D341Med (cell line): ENCODE measurements at places on chromosomes 5 and 9.
A peak's percentile ranks its signal among the peaks of the same experiment; 100 is the strongest.

- no peak for DNase-seq
These were observed 431.7 kb upstream of the CTNND2 start for GRCh38 chr5:12335938-12336337.

GRCh38 chr5:141947316-141947715 lies 10.7 kb downstream of the PCDH12 start:
- DNase-seq, result no peak

DNA sequence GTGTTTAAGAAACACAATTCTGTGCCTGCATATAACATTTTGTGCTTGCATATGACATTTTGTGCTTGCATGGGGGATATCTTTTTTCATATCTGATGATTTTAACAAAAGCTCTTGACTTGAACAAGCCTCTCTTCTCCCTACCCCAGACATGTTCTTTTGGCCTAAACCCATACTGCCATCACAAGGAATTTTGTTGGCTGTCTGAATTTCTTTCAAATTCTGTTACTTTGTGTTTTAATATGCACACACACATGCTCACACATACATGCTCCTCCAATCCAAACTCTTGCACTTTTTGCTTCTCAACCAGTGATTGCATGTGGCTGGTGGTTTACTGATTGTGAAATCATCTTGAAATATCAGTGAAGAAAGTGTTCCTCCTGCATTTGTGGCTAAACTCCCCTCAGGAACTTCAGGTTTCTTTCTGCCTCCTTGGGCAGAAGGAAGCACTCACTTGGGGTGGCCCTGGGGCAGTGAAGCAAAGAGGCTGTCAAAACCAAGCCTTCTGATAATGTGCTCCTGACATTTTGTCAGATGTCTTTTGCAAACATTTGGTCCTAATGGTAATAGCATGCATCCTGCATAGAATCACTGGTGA lies 377.2 kb upstream of the KLF4 start:
- no peak for DNase-seq

DNA sequence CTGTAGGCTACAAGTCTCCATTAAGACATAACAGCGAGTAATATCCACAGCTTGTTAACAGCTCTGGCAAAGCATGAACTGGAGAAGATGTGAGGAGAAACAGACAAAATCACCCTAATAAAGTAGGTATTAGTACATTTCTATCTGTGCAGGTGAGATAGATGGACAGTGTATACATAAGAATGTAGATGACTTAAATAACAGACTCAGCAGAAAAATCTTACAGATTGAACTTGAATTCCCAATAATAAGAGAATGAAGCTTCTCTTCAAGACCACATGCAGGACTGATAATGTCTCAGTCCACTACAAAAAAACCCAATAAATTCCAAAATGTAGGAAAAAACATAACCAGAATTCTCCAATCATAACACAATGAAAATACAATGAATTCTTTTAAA lies 153.0 kb downstream of the IRX2 start:
- DNase-seq, result no peak

- DNase-seq, result no peak
These were observed 343.1 kb upstream of the BRINP1 start for GRCh38 chr9:119712325-119712724.

- DNase-seq, result no peak
These were observed 236.6 kb downstream of the GADD45G start for GRCh38 chr9:89841456-89841855.

DNA sequence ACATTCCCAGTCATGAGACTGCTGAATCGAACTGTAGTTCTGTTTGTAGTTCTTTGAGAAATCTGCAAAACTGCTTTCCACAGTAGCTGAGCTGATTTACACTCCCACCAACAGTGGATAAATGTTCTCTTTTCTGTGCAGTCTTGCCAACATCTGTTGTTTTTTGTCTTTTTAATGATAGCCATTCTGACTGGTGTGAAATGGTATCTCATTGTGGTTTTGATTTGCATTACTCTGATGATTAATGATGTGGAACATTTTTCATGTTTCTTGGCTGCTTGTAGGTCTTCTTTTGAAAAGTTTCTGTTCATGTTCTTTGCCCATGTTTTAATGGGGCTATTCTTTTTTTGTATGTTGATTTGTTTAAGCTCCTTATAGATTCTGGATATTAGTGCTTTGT lies 187.3 kb upstream of the TLE4 start:
- DNase-seq, result no peak

DNA sequence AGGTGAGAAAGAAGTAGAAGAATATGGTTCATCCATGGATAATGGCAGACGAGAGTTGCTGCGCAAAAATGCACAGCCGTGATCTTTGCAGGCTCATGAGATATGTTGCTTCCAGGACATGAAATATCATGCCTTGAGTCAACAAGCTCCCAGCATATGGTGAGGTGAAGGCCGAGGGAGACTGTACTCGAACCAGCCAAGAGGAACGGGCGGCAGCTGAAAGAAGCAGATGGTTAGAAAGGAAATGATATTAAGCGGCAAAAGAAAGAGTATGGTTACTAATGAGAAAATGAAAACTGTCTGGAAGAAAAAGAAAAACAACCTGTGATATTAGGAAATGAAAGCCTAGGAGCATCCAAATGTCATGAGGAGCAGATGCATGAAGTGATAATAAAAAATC lies 344.7 kb upstream of the DAP start:
- no peak for DNase-seq

DNA sequence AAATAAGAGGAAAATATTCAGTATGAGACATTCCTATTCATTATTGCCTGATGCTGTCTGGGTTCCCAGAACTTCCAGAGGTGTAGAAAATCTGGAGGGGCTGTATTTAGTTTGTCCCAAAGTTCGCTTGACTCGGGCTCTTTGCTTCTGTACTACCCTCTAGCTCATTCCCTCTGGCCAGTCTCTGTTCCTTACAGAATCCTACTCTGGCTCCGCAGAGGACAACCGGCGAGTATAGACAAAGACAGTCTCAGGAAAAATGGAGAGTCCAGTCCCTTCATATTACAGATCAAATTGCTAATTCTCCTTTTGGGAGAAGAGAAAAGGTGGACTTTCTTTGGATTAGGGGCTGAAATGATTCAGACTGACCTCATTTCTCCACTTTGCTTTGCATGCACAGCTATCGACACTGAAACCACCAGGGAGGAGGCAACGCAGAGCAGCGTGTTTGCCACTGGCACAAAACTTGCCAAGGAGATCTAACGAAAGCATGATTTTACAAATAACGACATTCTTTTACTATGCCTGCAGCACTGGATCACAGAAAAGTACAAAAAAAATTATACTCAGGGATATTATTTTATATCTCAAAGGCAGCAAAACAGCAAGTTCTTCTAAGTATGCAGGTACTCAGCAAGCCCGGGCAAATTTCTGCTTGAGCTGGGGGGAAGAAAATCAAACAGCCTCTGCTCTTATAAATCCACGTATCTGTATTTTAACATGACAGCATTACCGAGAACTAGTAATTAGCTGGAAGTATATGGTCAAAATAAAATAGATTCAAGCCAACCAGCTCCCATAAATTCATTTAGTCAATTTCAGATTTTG lies 279.7 kb downstream of the NPR3 start:
- DNase-seq, result no peak

DNA sequence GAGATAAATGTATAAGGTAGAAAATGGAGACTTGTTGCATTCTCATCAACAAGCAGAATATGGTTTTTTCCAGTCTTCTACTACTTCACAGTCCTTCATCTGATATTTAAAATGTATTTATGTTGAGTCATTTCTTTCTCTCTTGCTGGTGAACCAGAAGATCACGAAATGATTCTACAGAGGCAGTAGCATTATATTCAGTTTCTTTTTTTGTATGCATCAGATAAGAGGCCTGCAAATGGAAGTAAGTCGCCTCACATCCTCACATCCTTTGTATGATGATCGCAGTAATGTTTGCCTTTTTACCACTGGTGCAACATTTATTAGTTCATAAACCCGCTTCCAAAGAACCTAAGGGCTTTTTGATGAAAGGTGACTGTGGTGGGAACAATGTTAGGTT lies 22.1 kb upstream of the IL13 start:
- no peak for DNase-seq

- DNase-seq, result no peak
These were observed 270.5 kb upstream of the CD180 start for GRCh38 chr5:67467110-67467509.

GRCh38 chr5:165594693-165595092 lies 2089.3 kb downstream of the MAT2B start:
- no peak for DNase-seq

DNA sequence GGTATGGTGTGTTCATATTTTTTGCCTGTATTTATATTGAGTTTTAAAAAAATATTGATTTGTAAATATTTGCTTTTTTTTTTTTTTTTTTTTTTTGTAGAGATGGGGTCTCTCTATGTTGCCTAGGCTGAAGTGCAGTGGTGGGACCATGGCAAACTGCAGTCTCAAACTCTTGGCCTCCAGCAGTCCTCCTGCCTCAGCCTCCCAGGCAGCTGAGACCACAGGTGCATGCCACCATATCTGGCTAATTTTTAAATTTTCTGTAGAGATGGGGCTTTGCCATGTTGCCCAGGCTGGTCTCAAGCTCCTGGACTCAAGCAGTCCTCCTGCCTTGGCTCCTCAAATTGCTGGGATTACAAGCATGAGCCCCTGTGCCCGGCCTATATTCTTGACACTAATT lies 78.3 kb downstream of the RASGRF2 start:
- DNase-seq, result no peak

- DNase-seq, result no peak
These were observed 1358.4 kb downstream of the EFNA5 start for GRCh38 chr5:106312360-106312759.

GRCh38 chr5:154415114-154415513 lies 30.7 kb upstream of the SAP30L start:
- DNase-seq, result no peak

GRCh38 chr9:97771641-97772040 lies 74.5 kb upstream of the XPA start:
- DNase-seq, result no peak

DNA sequence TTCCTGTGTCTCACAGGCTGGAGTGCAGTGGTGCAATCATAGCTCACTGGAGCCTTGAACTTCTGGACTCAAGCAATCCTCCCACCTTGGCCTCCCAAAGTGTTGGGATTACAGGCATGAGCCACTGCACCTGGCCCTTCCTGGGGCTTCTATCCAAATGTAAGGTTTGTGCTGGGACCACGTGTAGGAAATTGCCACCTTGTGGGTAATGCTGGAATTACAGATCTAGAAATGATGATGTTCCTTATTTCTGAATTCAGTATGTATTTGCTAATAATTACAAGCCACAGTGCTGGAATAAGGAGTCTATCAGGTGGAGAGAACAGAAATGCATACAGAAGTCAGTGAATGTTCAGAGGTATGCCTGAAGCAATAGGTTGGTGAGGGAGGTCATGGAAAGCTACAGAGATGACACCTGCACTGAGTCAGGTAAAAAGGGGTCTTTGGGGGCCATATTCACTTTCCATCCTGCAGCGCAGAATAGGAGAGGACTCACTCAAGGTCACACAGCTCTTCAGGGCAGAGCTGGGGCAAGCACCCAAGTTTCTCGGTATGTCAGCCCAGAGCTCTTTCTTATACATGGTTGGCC lies 8.8 kb upstream of the IGFBPL1 start:
- peak; percentile 52 for DNase-seq
